ENCODE measurements at places on chromosomes 13 and 19. TPM values are rescaled to one million over a fixed set of nuclear protein-coding genes. Genes with fewer than 3 reads are reported as not detected.

Gene EHD2
- total RNA-seq: 37.0 TPM

DNA sequence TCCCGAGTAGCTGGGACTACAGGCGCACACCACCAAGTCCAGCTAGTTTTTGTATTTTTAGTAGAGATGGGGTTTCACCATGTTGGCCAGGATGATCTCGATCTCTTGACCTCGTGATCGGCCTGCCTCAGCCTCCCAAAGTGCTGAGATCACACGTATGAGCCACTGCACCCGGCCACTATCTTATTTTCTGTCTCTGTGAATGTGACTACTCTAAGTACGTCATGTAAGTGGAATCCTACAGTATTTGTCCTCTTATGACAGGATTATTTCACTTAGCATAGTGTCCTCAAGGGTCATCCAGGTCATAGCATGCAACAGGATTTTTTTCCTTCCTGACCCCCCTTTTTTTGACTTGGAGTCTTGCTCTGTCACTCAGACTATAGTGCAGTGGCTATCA is 4.8 kb upstream of the TMEM91 start:
- ATAC-seq: no peak

Gene MUC16
- 0.56 TPM for total RNA-seq

DNA sequence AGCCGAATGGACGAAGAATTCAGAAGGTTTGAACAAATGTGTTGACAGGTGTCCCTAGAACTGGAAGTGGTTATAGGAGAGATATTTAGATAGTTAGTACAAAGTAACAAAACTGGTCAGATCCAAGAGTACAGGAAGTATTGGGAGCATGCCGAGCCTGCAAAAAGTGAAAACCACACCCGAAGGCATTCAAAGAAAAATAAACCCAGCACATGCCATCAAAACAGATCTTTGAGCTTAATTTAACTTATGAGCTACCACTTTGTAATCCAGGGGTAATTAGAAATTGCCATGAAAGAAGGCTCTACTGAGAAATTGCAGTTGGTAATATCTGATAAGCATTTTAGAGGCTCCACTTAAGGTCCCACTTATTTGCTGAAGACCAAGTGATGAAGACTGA is 214.2 kb downstream of the DNAJC15 start:
- no peak for ATAC-seq

Gene SIGLEC14
- 0.80 TPM for total RNA-seq
